ENCODE measurements at places on chromosomes 3 and 15.

DNA sequence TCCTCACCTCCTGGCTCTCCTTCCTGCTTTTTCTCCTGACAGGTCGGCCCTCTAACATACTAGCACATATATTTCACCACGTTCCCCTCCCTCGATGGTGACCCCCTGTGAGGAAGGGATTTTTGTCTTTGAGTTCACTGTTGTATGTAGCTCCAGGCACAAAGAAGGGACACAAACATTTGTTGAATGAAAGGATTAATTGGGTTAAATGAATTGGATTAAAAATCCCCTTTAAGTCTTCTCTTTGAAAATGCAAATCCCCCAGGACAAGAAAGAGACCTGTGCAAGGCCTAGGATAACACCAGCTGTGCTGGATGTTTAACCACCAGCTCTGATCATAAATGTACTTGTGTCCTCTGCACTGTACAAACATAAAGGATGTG is 3.3 kb downstream of the CALML4 start:
- no peak for DNase-seq

- no peak for DNase-seq
These were observed 26.6 kb downstream of the CCPG1 start for GRCh38 chr15:55381595-55381994.

- DNase-seq: no peak
These were observed 5.3 kb upstream of the TXNRD3 start for GRCh38 chr3:126659915-126660886.

GRCh38 chr3:21944251-21944650 is 193.2 kb upstream of the ZNF385D start:
- DNase-seq: no peak

- DNase-seq: no peak
These were observed 363.1 kb upstream of the PLSCR5 start for GRCh38 chr3:146968204-146968651.
